Effector CD8-positive, alpha-beta T cell (primary cell): ENCODE measurements at places on chromosomes 11 and 22.

DNA sequence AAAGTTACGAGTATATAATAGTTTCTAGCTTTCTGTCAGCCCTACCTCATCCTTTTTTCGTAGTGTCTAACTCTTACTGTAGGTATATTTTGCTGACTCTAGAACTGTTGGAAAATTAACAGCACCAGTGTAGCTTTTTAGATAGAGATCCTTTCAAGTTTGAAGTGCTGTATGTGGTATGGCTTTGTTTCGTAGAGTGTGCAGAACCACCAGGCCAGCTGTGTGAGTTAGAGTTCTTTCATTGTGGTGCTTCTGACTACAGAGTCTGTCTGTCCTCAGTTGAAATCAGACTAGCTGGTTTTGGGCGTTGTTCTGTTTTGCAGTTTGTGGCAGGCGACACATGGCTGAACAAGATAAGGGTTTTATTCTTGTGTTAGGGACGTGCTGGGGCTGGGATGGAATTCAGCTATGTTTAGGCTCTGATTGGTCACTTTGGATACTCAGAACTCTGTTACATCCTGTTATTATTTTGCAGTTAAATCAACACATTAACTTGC lies 3.2 kb downstream of the ARHGEF12 start:
- no peak for DNase-seq

DNA sequence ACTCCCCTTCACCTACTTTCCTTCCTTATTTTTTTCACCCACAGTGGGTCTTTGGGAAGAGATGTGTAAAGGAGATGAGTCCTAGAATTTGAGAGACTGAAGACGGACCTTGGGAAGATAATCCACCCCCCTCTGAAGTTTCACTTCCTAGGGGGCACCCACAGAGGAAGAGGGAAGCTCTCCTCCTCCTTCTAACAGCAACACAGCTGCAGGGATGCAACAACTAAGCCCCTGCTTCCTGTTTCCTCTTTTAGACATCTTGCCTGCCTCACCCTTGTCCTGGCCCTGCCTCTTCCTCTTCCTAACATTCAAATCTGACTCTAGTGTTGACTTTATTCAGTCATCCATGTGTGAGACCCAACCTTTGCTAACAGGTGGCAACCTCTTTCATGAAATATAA lies 424.6 kb downstream of the BUD13 start:
- no peak for DNase-seq

- DNase-seq: no peak
Measured at GRCh38 chr22:50542416-50542927, 3.2 kb upstream of the KLHDC7B start.

DNA sequence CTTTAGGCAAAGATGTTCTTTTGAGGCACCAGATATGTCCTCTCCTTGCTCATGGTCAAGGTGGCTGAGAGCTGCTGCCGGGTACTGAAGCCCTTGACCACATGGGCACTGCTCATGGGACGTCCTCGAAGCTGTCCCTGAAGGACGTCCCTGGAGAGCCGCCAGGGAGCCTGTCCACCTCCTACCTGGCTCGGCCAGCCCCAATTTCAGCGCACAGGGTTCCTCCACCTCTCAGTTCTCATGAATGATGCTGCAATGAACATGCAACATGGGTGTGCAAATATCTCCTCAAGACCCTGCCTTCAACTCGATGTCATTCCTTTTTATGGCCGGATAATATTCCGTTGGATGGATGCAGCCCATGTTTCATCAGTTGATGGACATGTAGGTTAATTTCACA lies 24.4 kb upstream of the TOLLIP start:
- DNase-seq: no peak

DNA sequence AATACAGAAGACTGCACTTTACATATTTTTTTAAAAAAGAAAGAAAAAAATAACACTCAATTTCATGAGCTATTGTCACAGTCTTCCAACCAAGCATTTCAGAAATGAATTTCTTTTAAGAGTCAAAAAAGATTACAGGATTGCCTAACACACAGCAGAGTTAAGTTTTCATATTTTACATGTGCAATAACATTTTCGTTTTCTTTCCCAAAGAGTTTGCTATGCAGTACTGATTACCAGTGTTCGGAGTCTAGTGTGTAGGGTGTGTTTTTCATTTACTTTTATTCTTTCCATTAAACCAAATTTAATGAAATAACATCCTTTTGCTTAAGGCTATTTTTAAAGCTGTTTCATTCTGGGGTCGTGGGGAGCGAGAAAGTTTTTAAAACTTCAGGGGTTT lies 53.2 kb downstream of the MN1 start:
- no peak for DNase-seq

DNA sequence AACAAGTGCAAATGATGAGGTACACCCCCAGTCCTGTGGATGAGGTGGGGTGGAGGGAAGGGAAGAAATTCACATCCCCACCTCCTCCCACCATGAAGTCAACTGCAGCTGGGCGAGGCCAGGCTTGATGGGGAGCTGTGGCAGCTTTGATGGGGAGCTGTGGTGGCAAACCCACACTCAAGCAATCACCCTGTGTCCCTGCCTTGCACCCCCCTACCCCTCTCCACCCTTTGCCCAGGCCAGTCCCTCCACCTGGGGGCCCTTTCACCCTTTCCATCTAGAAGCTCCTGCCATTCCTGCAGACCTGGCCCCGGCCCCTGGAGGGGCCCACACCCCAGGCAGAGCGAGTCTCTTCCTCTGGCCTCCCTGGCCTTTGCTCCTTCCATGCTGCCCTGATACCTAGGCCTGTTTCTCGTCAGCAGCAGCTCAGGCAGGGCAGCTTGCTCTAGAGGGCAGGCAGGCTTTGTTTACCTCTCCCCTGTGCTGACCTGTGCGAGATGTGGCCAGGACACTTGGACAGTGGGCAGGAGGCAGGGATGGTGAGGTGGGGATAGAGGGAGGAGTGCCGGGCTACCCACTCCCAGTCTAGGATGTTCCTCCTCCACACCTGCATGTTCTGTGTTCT lies 4.5 kb upstream of the FGF3 start:
- no peak for DNase-seq
